ENCODE measurements at places on chromosomes 16 and 17. TPM values are rescaled to one million over a fixed set of nuclear protein-coding genes. Genes with fewer than 3 reads are reported as not detected.

GRCh38 chr17:51065466-51065865 lies 55.2 kb downstream of the SPAG9 start:
- no peak for DNase-seq

DNA sequence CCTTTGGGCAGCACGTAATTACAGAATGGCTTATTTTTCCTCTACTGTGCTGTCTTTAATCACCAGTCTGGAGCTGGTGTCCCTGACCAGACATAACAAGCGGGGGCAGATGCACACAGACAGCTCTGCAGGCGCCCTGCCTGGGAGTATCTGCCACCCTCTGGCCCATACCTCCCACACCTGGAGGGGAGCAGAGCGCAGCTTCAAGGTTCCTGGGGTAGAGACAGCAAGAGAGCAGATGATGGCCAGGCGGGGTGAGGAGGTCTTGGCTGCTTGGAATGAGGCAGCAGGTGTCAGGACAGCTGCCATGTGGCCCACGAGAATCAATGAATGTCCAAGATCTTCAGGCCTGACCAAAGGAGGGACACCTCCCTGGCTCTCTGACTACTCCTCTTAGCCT lies 23.8 kb downstream of the TMEM94 start:
- no peak for DNase-seq

DNA sequence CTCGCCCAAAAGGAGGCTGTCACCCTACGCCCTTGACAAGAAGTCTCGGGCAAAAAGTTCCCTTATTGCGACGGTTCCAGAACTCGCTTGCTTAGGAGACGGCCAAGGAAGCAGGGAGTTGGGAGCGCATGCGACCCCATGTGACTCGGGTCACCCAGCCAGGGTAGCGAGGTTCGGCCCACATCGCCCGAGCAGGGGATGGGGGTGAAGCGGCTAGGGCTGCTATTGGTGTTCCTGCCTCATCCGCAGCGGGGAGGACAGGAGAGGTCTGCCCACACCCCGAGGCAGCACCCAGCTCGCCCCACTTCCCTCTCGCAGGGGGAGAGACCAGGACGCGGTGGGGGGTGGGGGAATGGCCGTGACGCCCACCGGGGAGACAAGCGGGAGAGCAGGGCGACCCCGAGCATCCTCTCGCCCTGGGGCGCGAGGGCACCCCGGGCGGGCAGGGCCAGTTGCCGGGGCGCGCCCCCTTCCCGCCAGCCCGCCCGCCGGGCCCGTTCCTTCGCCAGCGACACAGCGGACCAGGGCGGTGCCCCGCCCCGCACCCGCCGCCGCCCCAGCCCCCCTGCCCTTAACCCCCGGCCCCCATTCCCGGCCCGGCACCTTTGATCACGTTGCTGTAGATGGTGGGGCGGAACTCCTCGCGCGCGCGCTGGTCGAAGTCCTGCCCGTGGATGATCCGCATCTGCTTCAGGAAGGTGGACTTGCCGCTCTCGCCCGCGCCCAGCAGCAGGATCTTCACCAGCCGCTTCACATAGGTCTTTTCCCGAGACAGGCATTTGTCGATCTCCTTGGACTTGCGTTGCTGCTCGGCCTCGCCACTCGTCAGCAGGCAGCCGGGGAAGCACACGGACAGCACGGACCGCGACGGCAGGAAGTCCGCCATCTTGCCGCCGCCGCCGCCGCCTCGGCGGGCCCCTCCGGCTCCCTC lies 567 bp downstream of the GNA13 start:
- DNase-seq = peak; percentile 22

DNA sequence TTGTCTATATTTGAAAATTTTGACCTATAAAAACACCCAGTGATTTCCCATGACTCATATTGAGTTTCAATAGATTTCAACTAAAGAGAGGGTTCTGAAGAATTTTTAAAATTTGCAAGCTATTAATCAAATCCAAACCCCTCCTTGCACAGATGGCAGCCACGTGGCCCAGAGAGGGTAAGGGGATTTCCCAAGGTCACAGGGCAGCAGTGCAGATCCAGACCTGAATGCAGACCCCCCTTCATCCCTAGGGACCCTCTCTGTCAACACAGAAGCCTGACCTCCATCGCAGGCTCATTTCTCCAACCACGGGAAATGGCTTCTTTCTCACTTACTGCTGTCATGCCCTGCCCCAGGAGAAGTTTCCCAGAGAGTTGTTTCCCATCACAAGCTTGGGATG lies 24.7 kb upstream of the CES5A start:
- DNase-seq = no peak

- no peak for DNase-seq
Observed at GRCh38 chr17:82234211-82235055, 5.6 kb downstream of the SLC16A3 start.

DNA sequence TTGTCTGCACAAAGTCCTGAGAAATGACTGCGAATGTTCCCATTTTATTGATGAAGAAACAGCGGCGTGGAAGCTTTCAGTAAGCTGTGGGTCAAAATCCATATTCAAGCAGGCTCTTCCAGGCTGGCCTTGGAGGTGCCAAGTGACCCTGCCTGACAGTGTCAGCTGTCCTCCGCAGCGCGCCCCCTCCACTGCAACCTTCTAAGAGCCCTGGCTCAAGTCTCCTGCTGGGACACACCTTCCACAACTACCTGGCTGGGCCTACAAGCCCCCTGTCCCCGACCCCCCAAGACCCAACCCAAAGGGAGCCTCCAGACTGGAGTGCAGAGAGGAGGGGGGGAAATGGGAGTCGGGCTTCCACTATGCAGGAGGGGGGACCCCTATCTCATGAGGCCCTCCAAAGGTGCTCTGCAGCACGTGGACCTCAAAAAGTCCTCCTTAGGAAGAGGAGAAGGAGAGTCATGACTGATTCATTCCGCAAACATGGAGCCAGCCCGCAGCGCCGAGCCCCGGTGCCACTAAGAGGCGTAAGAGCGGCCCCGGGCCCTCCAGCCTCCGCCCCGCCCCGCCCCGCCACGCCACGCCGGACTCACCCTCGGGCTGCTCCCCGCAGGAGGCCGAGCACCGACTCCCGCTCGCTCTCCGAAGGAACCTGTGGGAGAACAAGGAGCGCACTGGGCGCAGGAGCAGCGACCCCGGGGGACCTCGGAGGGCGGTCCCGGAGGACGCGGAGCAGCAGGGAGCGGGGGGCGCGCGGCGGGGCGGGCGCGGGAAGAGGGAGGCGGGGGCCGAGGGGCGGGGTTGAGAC lies 574 bp downstream of the MPP3 start:
- peak; percentile 69 for DNase-seq

DNA sequence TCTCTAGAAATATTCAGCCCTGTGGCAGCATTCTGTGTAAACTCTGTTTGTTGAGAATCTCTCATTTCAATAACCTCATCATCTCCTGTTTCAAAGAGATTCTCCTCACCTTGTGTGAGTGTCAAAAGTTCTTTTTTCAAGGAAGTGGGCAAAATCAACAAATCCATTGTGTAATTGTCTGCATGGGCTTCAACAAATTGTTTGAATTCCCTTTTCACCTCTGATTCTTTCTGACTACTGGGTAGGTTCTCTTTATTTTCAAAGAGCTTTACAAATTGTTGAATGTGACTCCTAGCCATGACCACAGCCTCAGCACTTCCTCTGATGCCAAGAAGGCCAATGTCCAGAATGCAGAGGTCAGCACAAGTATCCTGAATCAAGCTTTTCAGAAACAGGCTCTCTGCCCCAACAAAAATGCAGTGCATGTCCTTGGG lies 48.0 kb downstream of the N4BP1 start:
- peak; percentile 31 for DNase-seq

DNA sequence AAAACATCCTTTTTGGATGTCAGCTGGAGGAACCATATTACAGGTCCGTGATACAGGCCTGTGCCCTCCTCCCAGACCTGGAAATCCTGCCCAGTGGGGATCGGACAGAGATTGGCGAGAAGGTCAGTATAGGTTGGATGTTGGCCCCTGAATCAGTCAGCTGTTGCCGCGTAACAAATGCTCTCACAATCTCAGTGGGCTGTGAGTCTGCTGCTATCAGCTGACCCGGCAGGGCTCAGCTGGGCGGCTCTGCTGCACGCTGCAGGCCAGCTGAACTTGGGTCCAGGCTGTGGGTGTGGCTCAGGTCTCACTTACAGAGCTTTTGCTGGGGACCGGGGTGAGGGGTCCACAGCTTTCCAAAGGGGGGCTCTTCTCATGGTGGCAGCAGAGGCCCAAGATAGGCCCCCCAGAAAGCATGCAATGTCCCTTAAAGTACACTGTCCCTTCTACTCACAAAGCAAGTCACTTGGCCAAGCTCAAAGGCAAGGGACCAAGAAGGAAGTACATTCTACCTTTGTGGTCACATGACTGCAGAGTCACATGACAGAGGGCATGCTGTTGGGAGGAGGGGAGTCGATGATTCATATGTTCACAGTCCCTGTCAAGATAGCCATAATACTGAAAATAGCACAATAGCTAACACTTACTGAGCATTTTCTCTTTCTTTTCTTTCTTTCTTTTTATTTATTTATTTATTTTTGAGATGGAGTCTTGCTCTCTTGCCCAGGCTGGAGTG lies 134.2 kb downstream of the ABCC1 start:
- DNase-seq = peak; percentile 61

DNA sequence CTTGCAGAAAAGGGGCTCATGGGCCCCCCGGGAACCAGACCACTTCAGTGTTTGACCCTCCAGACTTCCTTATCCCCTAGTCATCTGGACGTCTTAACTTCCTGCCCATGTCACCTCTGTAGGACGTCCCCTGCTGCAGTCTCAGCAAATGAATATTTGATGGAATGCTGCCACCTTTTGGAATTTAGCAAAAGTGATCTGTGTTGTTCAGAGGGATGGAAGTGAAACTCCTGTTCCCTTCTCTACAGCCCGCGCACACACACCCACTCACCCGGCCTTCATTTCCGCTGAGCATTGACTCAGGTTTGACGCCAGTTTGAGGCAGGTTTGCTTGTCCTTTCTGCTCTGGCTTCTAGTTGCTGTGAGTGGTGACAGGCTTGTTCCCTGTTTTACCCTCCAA lies 507.2 kb upstream of the EEF2KMT start:
- DNase-seq = no peak

Gene DPEP1
- total RNA-seq = not detected

Gene VMO1
- total RNA-seq = not detected

Gene KRT16
- total RNA-seq = not detected

Gene SEPTIN1
- total RNA-seq = not detected

Gene MT3
- total RNA-seq = not detected

Gene PSMD11
- total RNA-seq = 68.0 TPM

Gene NPLOC4
- total RNA-seq = 66.1 TPM

All from IMR-90 (cell line).